ENCODE measurements at places on chromosomes 4 and X.

- DNase-seq: no peak
These were observed 528 bp upstream of the SNCA start for GRCh38 chr4:89837385-89837992.

GRCh38 chr4:75924309-75924827 is 16.4 kb downstream of the NAAA start:
- no peak for DNase-seq

- DNase-seq: no peak
These were observed 263.0 kb upstream of the ZFP42 start for GRCh38 chr4:187732524-187732923.

DNA sequence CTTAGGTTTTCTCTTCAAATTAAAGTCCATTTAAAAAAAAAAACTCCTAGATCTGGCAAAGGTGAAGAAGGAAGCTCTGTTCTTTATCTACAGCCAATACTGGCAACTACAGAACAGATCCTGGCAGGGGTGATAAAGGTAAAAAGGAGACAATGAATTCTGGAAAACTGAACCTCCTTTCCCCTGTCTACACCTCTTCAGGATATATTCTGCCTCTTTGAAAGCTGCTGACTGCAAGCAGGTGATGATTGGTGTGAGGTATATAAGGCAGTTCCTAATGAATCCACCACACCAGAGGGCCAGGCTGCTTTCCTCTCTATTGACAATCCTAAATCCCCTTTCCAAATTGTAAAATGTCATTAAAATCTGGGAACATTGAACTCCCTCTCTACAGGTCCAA is 370.1 kb downstream of the PPP3CA start:
- DNase-seq: no peak

- peak; percentile 40 for DNase-seq
These were observed 241.7 kb upstream of the TEX13A start for GRCh38 chrX:105462186-105462585.

GRCh38 chr4:3290476-3290875 is 2.3 kb upstream of the RGS12 start:
- no peak for DNase-seq

DNA sequence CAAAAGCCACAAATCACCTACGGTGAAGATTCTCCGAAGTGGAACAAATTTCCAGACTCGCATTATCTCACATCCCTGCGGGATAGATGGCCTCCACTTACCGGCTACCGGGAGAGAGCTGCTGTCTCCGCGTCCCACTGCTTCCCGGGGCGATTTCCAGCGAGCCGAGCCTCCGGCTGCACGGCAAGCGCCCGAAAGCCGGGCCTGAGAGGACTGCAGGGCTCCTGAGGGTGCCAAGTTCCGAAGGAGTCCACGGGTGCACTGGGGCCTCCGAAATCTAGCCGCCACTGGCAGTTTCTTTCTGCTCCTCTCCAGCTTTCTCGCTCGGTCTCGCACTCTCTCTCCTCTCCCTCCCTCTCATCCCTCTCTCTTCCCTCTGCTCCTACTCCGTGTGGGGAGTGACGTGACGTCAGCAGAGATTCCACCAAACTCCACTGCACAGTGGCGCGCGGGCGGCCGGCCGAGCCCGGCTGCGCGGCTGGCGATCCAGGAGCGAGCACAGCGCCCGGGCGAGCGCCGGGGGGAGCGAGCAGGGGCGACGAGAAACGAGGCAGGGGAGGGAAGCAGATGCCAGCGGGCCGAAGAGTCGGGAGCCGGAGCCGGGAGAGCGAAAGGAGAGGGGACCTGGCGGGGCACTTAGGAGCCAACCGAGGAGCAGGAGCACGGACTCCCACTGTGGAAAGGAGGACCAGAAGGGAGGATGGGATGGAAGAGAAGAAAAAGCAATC is 14.0 kb upstream of the PITX2 start:
- peak; percentile 65 for DNase-seq

DNA sequence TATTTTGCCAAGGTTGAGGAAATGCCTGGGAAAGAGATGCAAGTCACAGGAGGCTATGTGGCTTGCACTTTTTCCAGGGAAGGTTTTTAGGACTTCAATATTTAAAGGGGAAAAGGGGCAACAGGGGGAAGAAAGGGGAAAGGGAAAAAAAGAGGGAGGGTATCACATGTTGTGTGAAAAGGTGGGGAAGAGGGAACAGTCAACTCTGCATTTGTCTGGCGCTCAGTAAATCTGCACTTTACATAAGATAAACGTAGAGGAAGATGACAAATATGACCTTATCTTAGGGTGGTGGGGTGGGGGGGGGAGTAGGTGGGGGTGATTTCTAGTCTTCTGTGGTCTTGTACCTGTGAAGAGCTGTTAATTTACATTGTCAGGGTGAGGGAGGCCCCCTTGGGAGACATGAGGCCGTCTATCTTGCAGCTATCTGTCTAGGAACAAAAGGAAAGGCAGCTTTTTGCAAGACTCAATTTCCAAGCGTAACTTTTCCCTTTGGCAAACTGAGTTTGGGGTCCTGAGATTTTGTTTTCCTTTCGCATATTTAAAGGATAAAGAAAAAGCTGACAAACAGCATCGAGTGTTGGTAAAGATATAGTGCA is 71.5 kb upstream of the UCP1 start:
- no peak for DNase-seq

DNA sequence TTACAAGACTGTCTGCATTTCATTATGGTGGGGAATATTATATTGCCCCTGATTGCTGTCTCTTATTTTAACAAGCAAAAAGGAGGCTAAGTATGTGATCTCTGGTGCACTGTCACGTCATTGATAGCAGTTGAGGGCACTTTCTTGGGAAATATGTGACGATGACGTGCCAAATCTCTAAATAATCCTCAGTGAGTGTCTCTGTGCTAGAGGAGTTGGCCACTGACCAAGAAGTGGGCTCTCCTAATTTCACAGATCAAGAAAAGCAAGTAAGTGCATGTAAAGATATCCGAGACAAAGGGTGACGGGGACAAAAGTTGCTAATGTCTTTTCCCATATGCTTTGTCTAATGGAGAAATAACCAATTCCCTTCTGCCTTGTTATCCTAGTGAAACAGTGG is 487.4 kb upstream of the TENM3 start:
- no peak for DNase-seq

GRCh38 chr4:1233641-1234308 is 15.2 kb downstream of the CTBP1 start:
- peak; percentile 44 for DNase-seq

DNA sequence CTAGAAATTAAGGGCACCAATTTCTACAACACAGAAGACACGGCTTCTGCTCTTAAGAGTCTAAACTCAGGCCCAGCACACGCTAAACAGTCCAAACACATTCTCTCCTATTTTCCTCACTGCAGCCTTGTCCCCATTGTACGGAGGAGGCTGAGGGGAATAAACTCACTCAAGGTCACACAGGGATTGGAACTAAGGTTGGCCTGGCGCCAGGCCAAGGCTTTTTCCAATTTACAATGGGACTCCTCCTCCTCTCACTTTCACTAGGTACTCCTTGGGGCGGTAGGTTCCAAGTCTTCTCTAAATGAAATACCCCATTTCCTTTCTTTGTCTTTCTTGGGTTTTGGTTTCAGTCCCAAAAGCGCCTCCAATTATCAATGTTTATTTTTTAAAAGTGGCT is 48.7 kb upstream of the CRMP1 start:
- no peak for DNase-seq

- no peak for DNase-seq
These were observed 93.1 kb downstream of the PDLIM5 start for GRCh38 chr4:94544811-94545210.

DNA sequence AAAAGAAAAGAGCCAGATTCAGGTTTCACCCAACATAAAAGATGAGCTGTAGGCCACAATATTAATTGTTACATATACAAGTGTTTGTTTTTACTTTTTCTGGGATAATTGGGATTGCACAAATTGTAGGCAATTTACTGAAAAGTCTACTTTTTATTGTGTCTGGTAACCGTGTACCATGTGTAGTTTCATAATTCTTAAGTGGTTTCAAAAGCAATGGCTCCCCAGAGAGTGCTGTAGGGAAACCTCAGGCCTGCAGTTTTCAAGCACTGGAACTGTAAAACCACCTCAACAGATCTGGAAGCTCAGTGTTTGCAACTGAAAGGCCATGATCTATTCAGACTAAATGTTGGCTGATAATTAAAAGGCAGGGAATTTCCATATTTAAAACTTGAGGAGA is 53.9 kb upstream of the MMAA start:
- DNase-seq: no peak

DNA sequence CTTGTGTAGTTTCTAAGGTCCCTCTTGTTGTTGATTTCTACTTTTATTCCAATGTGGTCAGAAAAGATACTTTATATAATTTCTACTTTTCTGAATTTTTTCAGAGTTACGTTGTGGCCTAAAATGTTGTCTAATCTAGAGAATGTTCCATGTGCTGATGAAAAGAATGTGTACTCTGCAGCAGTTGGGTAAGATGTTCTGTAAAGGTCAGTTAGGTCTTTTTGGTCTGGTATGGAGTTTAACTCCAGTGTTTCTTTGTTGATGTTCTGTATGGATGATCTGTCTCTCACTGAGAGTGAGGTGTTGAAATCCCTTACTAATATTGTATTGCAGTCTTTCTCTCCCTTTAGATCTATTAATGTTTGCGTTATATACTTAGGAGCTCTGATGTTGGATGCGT is 37.0 kb upstream of the GPRIN3 start:
- no peak for DNase-seq

GRCh38 chr4:91838181-91838861 is 465.4 kb upstream of the GRID2 start:
- DNase-seq: peak; percentile 35

DNA sequence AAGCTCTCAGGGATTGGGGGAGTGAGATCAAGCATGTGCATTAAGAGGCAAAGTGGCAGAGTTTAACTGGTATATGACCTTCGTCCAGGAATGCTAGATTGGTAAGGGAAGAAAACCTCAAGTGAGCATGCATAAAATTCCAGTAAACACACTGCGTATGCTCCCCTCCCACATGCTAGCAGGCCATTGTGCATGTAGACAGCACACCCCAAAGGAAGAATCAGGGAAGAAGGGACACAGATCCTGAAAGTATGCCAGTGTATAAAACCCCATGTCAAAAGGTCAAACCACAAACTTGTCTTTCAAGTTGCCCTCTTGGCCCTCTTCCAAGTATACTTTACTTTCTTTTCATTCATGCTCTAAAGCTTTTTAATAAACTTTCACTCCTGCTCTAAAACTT is 405.2 kb upstream of the CNKSR2 start:
- no peak for DNase-seq

- peak; percentile 36 for DNase-seq
These were observed 70.9 kb downstream of the EPHA5 start for GRCh38 chr4:65599340-65599739.

DNA sequence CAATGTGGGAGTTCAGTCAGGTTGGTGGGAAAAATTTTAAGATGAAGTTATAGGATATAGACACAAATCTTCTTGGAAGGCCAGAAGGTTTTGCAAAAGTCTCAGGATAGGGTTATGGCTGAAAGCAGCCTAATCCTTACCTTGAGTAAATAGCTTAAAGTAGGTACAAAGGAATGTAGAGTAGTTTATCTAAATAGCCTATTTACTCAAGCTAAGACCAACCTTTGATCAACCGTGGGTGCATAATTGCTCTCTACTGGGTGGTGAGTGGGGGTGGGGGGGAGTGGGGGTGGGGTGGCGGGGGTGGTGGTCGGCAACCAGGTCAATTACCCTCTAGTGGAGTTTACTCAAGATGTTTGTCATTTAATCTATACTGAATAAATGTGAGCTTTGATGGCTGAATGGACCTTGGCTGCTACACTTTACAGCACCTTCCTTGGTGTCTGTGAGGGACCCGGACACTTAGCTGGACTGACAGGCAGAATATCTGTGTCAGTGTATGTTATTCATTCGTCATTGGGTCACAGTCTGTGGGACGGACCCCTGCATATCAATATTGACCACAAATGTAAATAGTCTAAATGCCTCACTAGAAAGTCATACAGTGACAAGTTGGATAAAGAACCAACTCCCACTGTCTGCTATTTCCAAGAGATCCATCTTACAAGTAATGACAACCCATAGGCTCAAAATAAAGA is 545.7 kb upstream of the PABPC4L start:
- DNase-seq: no peak

GRCh38 chrX:151722241-151722846 is 6.5 kb downstream of the FATE1 start:
- DNase-seq: peak; percentile 31

DNA sequence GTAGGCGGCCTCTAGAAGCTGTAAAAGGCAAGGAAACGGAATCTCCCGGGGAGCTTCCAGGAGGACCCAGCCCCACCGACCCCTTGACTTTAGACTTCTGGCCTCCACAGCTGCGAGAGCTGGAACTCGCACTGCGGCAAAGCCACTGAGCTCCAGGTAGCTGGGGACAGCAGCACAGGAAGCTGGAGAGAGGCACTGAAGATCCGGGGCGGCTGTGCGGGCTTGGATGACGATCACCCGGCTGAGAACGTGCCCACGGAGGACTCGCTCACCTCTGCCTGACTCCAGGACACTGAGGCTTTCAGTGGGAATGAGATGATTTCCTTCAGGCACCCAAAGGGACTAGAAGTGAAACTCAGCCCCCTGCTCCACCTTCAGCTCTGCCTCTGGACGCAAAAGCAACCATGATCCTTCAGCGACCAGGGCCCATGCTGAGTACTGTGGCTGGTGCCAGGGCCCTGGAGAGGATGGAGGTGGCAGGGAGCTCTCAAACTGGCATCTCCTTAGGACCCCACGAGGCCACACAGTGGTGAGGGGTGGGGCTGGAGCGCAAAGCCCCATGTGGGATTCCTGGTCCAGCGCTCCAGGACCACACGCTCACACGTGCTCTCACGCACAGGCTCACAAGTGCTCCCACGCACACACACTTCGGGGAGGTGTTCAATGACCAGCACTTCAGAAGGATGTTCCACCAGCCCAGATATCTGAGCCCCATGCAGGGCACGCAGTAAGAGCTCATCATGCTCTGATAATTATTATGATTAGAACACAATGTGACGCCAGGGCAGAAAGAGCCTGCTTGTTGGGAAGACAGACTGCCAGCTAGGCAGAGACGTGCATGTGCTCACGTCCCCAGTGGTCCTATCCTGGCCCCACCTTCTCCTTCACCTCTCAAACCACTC is 47.2 kb downstream of the ADRA2C start:
- no peak for DNase-seq

- no peak for DNase-seq
These were observed 24.7 kb upstream of the IL13RA1 start for GRCh38 chrX:118702741-118703140.

DNA sequence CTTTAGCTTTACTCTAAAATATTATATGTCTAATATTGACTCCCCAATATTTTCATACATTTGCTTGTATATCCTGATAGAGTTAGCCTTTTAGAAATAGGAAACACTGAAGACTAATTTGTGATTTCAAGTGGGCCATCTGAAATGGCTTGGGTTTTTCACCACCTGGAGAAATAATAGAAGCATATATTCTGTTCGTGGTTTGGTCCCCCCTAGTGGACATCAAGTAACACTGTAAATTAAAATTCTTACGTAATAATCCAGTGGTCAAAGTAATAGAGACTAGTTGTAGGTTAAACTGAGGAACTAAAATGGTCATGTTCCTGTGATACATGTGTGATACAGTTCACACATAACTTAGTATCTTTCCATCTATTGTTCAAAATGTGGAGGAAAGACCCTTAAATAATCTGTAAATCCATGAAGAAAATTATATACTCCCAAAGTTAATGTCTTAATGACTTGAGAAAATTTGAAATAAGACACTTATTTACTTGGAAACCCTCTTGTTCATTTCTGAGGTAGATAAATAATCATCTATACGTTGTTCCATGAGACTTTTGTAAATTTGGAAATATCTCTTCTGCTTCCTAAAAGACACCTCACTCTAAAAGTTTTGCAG is 79.8 kb upstream of the SMARCAD1 start:
- peak; percentile 46 for DNase-seq

All from fibroblast of the aortic adventitia (primary cell).